AG20443 (cell line): ENCODE measurements at places on chromosomes 7 and 10.
A peak's percentile ranks its signal among the peaks of the same experiment; 100 is the strongest.

GRCh38 chr10:4763513-4763912 lies 62.5 kb upstream of the AKR1E2 start:
- DNase-seq, result no peak

DNA sequence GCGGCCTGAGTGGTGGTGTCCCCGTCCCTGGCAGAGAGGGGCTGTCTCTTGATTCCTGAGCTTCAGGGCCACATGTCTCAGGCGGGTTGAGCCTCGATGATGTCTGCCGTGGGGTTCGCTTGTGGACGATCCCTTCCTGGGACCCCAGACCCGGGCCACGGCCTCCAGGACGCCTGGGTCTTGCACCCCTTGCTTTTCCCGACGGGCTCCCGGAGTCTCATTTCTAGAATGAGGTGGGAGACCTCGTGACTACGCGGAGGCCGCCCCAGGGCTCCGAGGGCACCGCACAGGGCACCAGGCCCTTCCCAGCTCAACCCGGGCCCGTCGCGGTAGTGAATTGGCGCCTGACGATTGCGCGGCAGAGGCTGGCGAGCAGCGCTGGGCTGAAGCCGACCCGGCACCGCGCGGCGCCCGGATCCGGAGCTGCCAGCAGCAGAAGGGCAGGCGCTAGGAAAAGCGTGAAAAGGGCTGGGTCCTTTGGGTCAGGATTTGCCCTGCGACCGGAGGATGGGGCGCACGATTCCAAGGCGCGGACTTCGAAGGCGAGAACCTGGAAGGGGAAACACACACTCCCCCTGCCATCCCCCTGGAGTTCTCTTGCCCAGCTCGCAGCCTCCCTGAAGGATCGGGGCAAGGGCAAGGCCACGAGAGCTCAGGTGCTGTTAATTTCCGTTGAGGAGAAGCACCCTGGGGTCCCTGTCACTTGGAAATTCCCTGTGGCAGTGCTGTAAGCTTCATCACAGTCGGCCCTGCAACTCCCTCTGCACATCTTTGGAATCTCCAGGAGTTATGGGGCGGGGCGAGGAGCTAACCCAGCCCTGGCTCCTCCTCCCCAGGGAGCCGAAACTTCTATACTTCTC lies 15.5 kb downstream of the TLX1 start:
- peak; percentile 56 for DNase-seq

- no peak for DNase-seq
These were observed 1.3 kb downstream of the LRMDA start for GRCh38 chr10:75432763-75433162.

- DNase-seq, result peak; percentile 54
These were observed 86.9 kb downstream of the CARD11 start for GRCh38 chr7:2956526-2957368.

GRCh38 chr7:69610374-69611084 lies 12.3 kb downstream of the AUTS2 start:
- DNase-seq, result no peak

DNA sequence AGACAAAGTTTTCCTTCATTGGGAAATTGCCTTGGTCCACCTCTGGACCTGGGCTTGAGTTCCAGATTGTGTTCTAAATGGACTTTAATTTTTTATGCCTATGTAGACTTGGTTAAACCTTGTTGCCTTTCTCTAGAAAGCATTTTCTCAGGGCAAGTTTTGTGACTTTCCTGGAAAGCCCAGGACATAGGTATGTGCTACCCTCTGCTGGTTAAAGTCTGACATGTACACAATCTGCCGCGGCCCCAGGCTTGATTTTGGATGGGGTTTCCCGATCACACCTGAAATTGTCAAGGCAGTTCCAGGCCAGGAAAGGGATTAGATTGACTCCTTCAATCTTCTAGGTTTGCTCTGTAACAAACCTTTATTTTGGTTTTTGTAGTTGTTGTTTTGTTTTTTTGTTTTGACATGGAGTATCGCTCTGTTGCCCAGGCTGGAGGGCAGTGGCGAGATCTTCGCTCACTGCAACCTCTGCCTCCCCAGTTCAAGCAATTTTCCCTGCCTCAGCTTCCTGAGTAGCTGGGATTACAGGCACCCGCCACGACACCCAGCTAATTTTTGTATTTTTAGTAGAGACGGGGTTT lies 14.1 kb upstream of the AKR1B10 start:
- peak; percentile 78 for DNase-seq

DNA sequence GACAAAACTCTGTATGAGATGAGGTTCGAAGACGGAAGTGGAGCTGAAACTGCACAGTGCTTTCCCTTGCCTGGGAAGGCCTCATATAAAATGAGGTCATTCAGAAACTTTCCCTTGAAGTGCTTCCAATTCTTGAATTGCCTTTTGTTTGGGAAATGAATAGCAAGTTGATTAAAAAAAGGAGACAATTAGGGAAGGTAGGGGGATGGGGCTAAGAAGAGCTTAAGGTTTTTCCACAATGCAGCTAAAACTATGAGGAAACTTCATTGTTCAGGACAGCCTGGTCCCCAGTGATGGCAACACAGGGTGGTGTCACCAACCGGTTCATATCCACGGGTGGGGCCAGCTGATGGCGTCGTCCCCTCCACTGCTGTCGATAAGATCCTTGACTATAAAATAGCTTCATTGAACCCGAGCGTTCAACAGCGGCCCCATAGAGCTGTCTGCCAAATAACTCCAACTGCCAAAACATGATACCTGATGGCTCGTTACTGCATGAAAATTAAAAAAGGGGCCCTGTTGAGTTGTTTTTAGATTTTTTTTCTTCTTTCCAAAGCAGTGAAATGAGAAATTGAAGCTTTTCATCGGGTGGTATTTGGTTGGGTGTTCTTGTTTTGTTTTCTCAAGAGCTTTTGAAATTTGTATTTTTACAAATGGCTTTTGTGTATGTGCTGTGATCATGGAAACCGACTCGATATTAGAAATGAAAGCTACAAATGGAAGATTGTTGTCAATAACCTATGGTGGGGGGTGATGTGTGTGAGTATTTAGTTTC lies 2.8 kb upstream of the CELF2 start:
- DNase-seq, result no peak

GRCh38 chr7:36686499-36686898 lies 37.8 kb downstream of the AOAH start:
- DNase-seq, result no peak

GRCh38 chr10:35178331-35178730 lies 51.7 kb downstream of the CREM start:
- DNase-seq, result no peak

DNA sequence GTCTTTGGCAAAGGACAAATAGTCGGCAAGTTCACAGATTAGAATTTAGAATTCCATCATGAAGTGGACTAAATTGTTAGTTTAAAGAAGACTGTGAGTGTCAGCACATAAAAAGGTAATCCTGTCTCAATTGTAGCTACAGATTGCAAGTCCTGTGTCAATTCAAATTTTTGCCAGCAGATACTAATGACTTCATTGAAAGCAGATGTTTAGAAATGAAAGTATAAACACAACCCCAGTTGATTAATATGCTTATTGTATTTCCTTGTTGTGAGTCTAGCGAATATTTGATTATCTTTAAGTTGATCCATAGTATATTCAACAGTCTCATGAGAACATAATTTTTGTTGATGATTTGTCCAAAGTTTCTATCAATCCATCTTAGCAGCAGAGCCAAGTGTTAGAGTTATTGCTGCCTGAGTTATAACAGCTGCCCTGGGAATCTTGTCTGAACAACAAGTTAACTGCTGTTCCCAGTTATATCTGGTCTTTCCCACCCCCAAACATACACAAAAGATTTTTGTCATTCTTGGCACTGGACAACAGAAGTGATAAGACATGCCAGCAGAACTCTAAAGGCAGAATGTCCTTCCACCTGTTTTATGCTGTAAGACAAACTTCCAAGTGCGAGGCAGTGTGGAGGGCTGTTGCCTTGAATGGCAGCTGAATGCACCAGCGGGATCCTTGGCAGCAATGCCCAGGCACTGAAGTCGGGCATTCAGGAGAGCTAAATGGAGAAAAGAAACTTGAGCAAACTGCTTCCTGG lies 21.3 kb upstream of the HERPUD2 start:
- DNase-seq, result peak; percentile 25

DNA sequence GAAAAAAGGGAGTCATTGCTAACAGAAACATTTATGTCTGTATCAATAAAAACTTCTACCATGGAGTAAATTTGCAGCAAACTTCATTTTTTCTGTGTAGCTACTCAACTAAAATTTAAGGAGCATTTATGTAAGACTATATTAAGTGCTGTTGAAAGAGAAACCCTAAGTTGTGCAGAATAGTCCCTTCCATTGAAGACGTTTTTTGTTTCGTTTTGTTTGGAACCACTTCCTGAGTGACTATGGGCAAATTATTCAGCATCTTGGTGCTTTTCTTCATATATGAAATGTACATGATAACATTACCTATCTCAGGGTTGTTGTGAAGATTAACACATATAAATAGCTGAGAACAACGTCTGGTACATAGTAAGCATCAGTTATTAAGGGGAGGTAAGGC lies 24.3 kb downstream of the SEM1 start:
- DNase-seq, result no peak

DNA sequence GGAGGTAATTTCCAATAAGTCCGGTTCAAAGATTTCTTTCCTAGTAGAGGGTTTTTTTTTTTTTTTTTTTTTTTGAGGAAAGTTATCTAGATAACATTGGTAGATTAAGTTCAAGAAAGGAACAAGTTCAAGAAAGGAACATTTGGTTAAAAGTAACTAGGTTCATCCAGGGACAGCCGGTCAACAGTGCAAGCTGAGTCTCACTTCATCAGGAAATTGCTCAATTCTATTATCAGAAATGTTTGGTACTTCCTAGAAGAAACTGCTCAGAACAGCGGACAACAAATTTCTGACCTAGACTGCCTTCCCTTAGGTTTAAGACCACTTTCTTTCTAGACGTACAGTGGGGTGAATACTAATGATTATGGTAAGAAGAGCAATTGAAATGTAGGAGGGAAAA lies 3.7 kb upstream of the IL2RA start:
- DNase-seq, result no peak

GRCh38 chr7:24821045-24821753 lies 63.9 kb upstream of the GSDME start:
- DNase-seq, result peak; percentile 88

GRCh38 chr10:93503075-93503474 lies 6.7 kb downstream of the CEP55 start:
- no peak for DNase-seq

DNA sequence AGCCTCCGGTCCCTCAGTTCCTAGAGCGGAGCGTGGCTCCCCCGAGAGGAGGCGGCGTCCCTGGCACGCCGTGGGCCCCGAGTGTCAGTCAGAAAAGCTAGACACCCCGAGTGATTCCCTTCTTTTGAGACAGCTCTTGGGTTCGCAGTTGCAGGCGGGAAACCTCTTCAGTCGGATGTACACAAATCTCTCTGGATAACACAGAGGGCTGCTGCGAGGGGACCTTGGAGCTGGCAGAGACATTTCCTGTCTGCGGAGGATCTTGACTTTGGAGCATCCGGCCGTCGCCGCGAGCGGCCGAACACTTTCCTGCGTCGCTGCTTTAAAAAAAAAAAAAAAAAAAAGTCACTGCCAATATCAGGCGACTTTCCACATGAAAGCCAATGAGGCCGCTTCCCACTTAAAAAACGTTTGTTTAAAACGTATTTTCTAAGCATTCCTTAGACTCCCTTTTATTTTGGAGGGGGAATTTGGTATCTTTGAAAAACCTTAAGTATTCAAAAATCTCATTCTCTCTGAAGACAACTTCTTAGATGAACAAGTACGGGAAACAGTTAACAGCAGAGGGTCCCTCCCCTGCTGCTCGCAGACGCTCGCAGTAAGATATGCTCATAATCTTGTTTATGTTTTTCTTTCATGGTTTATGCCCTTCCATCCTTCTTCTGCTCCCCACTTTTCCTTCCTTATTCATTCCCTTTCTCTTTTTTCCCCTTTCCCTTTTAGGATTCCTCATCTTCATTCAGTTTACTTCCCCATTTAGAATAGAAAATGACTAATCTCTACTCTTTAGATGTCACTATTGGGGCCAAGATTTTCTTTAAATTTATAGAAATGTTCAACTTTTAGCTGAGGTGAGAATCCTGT lies 10.0 kb downstream of the HHEX start:
- peak; percentile 55 for DNase-seq

- DNase-seq, result no peak
These were observed 93.8 kb downstream of the ADD3 start for GRCh38 chr10:110101464-110102144.

- peak; percentile 66 for DNase-seq
These were observed 101.2 kb upstream of the ZNF746 start for GRCh38 chr7:149598721-149599308.

DNA sequence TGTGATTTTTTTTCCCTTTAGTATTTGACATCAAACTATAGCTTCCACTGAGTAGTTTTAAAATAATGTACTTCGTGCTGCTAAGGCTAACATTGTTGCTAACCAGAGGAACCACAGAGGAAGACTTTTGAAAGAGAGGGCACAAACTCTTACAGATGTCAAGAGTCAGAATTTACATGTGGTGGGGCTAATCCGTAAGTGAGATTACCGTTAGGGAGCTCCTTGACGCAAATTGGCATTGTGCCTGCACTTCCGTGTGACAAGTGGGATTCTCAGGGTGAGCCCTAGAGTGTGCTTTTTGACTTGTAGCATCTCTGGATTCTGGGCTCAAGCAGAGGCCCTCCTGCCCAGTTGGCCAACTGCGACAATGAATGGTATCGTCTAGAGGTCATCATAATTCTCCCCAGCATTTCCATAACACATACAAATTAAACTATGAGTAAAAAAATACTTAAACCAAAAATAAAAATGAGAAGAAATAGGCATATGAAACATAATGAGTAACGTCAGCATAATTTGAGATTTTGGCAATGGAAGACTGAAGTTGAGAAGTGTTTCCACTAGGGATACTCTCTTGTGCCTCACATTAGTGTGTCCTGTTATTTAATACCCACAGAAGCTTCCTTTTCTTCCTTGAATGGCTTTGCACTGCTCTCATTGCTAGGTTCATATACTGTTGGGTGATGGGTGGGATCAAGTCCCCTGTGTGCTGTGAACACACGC lies 164.0 kb downstream of the SDK1 start:
- DNase-seq, result no peak

DNA sequence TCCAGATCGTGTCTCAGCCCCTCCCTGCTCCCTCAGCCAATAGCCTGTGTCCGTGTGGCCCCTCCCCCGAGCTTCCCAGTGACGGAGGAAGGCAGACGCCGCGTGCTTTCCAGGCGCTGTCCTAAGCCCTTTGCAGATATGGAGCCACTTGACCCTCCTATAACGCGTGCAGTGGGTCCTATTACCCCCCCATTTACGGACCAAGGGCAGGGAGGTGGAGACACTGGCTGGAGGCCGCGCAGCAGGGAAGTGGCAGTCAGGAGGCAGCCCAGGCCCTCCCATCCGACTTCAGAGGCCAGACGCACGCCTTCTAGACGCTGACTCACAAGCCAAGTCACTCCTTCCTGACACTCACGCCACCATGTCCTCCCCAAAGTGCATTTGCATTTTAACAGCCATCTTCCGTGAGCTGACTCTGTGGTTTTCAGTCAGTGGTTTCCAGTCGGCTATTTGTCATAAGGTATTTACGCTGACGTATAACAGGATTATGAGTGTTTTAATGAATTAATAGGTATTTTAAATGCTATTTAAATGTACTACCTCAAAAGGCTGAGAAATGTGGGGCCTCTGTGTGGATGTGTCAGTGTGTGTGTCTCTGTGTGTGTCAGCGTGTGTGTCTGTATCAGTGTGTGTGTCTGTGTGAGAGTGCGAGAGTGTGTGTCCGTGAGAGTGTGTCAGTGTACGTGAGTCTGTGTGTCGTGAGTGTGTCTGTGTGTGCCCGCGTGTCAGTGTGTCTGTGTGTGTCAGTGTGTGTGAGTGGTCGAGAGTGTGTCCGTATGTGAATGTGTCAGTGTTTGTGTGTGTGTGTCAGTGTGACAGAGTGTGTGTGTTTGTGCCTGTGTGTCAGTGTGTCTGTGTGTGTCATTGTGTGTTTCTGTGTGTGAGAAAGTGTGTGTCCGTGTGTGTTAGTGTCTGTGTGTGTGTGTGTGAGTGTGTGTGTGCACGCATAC lies 92.0 kb upstream of the INSIG1 start:
- peak; percentile 96 for DNase-seq
